H54 (cell line): ENCODE measurements at places on chromosomes 5 and 9.

GRCh38 chr5:173328844-173329490 lies 753 bp upstream of the STC2 start:
- DNase-seq, result peak; percentile 61

DNA sequence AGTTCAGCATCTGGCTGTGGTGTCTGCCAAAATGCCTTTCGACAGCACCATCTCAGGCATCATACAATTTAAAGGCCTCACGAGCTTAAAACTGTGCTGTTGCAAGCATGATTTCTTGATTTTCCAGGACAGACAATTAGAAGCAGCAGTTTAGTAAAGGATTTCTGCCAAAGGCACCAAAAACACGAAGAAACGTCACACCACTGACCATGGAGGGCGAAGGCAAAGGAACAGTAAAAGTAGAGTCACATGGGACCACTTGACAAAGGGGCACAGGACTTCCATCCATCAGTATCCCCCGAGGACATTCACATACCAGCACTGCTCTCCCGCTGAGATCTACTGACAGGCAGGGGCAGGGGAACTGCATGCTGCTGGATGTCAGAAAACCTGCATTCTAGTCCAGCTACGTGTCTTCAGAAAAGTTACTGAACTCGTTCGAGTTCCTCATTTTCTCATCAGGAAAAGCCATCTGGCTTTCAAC lies 70.4 kb upstream of the FBXW11 start:
- DNase-seq, result no peak

GRCh38 chr5:61673007-61673735 lies 341.1 kb downstream of the ZSWIM6 start:
- DNase-seq, result peak; percentile 65

DNA sequence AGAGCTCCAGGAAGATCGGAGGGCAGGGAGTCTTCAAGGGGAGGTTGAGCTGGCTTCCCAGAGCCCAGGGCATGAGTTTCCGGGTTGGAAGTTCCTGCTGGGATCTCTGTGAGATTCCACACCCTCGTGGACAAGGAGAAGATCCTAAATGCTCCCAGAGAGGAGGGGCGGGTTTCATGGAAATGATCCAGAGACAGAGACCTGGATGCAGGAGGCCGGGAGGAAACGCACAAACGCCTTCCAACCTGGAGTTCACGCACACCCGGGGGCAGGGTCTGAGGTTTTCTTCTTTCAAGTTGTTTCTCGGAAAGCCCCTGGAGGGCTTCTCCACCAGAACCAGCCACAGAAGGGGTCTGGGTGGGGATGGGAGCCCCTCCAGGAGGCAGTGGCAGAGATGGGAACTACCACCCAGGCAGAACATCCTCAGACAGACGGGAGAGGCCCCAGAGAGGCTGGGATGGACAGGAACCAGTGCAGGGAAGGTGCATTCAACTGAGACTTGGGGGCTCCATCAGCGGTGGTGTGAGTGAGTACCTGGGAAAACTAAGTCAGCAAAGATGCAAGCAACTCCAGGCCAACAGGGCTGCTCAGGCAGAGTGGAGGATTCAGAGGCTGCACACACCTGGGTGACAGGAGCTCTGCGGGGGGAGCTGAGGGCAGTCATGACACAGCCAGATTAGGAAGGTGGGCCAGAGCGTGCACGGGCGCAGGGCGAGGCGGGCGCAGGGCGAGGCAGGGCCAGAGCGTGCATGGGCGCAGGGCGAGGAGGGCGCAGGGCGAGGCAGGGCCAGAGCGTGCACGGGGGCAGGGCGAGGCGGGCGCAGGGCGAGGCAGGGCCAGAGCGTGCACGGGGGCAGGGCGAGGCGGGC lies 52.1 kb upstream of the EXOC3 start:
- DNase-seq, result no peak

GRCh38 chr5:10457682-10458574 lies 16.2 kb downstream of the ROPN1L start:
- DNase-seq, result no peak

DNA sequence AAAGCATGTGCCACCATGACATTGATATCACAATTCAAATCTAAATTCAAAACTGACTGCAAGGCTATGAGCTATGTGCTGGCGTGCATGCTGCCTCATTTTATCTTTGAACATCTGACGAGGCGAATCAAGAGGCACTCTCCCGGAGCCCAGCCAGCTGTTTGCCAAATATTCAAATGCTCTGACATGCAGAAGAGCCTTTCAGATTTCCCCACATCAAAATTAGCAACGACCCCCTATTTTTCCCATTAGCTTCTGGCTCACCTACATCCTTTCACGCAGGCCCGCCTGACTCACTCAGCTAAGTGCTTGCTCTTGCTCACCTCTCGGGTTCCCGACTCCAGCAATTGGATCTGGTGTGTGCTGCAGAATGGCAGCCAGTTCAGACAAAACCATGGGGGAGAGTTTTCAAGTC lies 159.0 kb downstream of the NR2F1-AS1 start:
- DNase-seq, result no peak

GRCh38 chr5:158976035-158976434 lies 123.7 kb downstream of the EBF1 start:
- DNase-seq, result peak; percentile 11

GRCh38 chr9:4116071-4116581 lies 183.7 kb downstream of the GLIS3 start:
- no peak for DNase-seq

DNA sequence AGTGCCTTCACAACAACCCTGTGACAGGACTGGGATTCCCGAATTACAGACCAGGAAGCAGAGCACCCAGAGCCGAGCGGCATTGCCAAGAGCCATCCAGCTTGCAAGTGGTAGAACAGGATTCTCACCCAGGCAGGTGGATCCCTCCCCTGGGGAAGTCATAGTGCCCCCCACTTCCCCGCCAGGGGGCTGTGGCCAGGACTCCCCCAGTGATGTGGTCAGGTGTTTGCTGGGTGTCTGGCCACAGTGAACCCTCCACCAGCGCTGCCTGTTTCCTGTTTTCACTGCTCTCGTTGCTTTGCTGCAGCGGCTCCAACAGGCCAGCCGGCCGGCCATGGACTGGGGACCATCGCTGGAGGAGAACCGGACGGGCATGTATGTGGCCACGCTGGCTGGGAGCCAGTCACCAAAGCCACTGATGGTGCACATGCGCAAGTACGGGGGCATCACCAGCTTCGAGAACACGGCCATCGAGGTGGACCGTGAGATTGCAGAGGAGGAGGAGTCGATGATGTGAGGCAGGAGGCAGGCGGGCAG lies 19.3 kb downstream of the SLC6A7 start:
- DNase-seq, result peak; percentile 94

GRCh38 chr9:114373960-114374730 lies 13.6 kb downstream of the AKNA start:
- DNase-seq, result no peak

- no peak for DNase-seq
Measured at GRCh38 chr9:127606043-127606442, 6.0 kb upstream of the STXBP1 start.

DNA sequence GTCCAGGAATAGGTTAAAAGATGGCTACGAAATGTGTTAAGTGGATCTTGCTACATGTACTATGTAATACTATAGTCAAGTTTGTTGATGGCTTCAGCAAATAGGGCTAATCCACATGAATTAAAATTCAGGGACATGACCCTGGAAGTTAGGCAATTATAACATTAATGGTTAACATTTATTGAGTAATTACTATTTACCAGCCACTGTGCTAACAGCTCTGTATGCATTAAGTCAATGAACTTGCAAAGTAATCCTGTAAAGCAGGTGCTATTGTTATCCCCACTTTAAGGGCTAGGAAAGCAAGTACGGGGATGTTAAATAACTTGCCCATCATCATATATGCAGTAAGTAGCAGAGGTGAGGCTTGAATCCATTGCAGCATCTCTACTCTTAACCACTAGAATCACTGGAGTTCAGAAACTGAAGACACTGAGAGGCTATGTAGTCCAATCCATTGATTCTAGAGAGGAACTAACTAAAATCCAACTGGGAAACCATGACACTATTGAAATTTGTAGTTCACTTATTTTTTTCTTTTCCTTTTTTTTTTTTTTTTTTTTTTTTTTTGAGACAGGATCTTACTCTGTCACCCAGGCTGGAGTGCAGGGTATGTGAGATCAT lies 77.5 kb upstream of the SPINK5 start:
- DNase-seq, result no peak

- DNase-seq, result no peak
Measured at GRCh38 chr5:173984218-173984617, 4.8 kb upstream of the C5orf47 start.

DNA sequence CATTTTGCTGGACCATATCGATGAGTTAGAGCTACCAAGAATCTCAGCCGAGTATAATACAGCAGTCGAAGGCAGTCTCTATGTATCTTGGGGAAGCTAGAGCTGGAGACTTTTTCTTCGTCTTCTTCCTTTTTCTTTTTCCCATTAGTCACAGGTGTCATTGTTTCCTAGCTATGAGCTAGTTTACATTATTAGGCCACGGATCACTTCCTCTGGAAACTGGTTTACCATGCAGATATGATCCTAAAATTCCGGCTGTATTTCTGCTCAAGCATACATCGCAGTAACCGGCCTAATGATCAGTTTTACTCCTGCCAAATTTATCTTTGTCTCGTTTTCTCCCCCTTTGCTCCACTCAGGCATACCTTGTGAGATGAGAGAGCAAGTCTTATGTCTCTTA lies 312.8 kb downstream of the ARHGAP26 start:
- DNase-seq, result no peak

DNA sequence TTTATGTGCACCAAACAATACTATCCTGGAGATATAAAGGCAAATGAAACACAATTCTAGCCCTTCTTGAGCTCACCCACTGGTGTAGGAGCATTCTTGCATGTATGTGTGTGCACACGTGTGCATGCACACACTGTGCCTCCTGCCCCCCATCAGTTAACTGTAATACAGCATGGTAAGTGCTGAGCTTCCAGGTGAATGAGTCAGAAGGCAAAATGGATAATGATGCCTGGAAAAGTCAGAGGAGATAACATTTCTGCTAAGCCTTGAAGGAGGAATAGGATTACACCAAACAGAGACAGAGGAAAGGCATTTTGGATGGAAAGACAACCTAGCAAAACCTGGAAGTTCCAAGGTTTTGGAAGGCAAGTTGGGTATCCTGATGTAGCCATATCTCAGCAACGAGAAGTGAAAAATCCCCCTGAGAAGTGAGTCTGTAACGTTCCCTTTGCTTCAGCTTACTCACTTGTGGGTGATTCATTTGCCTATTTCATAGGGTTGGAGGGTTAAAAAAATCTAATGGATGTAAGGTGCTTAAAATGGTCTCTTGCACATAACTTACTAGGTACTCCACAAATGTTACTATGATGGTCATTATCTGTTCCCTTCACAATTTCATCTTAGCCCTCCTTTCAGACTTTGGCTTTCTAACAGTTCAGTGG lies 101.4 kb upstream of the STC2 start:
- DNase-seq, result no peak

GRCh38 chr5:5139777-5140478 lies at the start of gene ADAMTS16:
TSS of gene ADAMTS16 (plus strand) at chr5:5140330. CDS start at chr5:5140468, 138 bp downstream.
- no peak for DNase-seq

- DNase-seq, result no peak
Measured at GRCh38 chr5:171168171-171168570, 140.9 kb upstream of the TLX3 start.

DNA sequence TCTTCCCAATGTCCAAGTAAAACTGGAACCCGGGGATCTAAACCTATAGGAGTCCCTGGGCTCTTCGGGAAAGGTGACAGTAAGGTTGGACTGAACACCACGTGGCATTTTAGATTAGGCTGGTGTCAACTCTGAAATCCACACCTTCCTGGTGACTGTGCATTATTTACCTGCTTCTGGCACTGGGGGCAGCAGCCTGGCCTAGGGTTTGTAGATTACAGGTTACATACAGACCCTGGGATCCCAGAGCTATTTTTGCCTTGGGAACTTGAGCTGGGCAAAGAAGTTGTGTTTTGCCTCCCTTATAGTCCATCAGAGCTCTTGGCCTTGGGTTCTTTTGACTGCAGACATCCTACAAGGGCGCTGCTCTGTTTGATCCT lies 173.2 kb downstream of the DAB2IP start:
- no peak for DNase-seq

- DNase-seq, result no peak
Measured at GRCh38 chr5:158718738-158719505, 380.8 kb downstream of the EBF1 start.

DNA sequence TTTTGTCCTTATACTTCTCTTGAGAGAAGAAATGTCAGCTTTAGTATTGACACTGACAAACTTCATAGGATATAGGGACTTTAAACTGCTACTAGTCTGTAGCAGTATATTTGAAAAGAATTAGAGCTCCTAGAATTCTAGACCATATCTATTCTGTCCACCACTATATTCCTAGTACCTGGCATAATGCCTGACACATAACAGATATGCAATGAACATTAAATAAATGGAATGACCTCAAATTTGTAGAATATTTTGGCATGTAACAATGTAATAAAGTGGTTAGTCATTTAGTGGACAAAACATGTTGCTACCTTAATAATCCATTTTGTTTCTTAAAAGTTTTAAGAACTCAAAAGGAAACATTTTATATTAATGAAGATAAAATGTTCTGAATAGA lies 57.5 kb downstream of the HOMER1 start:
- DNase-seq, result no peak

- no peak for DNase-seq
Measured at GRCh38 chr9:98879094-98879962, 64.4 kb upstream of the COL15A1 start.

DNA sequence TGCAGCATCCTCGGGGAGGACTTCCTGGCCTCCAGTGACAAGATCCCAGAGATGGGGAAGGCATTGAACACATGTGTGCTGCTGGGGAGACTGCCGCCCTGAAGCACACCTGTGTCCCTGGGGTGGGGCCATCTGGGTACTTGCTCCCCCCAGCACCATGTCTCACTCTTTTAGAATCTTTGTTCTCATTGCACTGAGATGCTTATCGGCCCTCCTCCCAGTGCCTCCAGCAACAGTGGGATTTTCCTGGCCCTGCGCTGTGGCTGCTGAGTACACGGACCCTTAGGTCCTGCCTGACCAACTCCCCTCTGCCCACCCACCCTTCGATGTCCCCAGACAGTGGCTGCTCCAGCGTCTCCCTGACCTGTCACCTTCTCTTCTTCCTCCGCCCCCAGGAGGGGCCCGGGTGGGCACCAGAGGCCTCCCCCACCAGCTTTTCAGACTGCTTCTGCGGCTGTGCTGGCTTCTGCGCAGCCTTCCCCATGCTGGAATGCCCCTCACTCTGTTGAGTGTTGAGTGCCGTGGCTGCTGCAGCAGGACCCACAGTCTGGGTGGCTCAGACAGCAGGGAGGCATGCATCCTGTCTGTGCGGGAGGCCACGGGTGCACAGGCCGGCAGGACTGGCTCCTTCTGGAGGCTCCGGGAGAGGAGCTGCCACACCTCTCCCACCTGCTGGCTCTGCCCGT lies 145.9 kb upstream of the IRX2 start:
- DNase-seq, result no peak

DNA sequence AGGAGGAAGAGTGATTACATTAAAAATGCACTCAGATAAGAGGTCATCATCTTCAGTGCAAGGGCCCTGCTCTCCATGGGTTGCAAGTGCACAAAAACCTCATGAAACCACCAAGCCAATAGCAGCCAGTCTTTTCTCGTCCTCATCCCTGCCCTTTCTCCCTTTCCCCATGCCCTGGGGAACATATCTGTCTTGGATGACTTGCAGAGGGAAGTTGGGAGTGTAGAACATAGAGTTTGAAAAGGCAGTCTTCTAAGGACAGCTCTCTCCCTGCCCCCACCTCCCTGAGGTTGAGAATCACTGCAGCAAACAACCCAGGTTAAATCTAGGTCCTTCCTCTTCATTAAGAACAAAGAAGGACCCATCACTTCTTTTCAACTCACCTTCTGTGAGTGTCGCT lies 22.0 kb downstream of the DDX31 start:
- no peak for DNase-seq

GRCh38 chr5:157949520-157949919 lies 90.6 kb upstream of the CLINT1 start:
- no peak for DNase-seq
